Inflammatory macrophage (primary cell): ENCODE measurements at places on chromosomes 16 and 17.

DNA sequence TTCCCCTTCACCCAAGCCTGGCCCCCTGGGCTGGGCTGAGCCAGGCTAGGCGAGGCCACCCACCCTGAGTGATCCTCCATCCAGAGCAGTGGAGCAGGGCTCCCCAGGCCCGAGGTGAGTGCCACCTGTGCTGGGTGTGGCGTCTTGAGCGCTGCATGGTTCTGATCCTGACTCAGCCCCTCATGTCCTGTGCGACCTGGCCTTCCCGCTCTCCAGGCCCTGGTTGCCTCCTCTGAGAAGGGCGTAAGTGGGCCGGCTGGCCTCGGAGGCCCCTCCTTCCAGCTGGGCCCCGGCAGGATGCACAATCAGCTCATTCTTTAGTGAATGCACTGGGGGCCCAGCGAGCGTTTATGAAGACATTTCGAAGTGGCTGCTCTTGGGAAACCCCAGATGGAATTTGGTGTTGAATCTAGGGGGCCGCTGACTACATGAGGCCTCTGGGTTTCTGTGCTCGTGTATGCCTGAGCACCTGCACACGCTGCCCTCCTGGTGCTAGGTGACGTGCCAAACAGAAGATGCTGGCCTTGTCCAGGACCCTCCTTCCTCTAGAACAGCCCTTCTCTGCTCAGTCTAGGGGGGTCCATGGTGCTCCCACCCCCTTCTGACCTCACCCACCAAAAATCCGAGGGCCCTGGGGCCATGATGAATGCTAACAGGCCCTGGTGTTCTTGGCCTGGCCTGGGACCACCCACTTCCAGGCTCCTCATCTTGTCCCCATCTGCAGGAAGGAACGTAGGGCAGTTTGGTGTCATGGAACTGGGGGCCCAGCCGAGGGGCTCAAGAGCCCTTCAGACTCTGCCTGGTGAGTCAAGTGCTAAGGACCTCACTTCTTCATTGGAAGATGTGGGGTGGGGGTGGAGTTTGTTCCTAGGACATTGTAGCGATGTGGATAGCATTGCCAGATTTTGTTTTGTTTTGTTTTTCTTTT lies 3.6 kb upstream of the TMEM92 start:
- no peak for DNase-seq

- DNase-seq, result peak; percentile 73
Measured at GRCh38 chr16:57889960-57890751, 80.8 kb downstream of the CNGB1 start.

GRCh38 chr16:20799599-20799998 lies 6.7 kb downstream of the ERI2 start:
- DNase-seq, result peak; percentile 35

DNA sequence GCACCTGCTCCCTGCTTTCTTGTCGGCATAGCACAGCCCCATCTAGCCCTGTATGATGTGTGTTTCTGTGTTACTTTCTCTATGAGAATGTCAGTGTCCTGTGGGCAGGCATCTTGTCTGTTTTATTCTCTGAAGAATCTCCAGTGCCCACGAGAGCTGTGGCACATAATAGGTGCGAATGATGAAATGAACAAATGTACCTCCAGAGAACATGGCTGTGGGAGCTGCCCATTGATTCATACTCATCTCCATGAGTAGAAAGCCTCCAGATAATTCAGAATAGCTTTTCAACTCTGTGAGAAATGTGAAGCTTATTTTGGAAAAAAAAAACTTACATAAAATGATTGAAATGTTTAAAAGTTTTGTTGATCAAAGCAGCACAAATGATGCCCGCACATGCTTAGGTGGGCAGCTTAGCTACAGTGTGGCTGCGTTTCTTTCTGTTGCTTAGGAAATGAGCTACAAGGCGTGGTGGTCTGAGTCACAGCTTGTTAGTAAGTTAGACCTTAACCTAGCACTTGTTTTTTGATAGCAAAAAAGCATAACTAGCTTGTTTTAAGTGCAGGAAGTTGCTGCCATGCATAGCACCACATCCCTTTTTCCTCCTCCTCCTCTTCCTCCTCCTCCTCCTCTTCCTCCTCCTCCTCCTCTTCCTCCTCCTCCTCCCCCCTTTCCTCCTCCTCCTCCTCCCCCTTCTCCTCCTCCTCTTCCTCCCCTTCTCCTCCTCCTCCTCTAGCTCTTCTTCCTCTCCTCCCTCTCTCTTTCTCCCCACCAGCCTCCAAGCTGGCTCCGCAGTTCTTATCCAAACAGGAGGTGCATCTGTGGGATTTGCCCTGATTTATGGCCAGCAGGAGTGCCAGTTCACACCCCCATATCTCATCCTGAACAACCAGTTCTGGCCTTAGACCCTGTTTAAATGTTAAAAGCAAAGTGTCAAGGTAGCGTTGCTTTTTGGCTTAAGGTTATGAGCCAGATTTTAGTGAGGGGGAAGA lies 221.5 kb downstream of the IRF8 start:
- no peak for DNase-seq
